ENCODE measurements at places on chromosomes 13 and 19.

DNA sequence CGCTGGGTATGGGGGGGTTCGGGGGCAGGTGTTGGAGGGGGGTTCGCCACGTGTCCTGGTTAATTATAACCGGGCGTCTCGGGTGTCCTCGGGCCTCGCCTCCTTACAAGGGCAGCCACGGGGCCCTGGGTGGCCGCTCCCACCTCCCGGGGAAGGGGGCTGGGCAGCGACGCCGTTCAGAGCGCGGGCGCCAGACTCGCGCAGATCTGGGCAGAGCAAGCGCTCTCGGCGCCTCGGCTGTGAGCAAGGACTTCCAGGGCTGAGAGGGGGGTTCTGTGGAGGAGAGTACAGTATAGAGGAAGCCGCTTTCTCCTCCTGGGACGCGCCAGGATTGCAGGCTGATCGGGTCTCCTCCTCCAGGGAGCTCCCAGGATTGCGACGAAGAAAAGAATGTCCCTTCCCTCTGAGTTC is 1.0 kb upstream of the CKM start:
- DNase-seq: no peak

GRCh38 chr13:73967397-73968165 is 166.6 kb downstream of the KLF12 start:
- no peak for DNase-seq

- no peak for DNase-seq
These were observed 2.5 kb downstream of the DEDD2 start for GRCh38 chr19:42214810-42215485.

DNA sequence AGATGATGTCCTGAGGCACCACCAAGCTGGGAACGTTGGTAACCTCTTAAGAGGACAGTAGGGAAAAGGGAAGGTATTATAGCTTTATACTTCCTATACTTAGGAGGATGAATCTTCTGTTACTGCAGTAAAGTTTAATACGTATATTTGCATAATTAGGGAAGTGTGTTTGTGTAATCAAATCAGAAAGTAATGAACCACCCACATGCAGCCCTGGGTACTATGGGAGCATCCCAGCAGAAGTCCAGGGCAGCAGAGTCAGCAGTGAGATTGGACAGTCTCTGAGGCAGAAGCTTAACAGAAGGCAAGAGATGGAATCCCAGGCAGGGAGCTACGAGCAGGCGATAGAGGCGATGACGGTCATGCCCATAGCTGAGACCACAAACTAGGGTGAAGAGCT is 12.5 kb downstream of the SAFB start:
- no peak for DNase-seq

GRCh38 chr19:47492137-47492533 is 8.1 kb upstream of the KPTN start:
- DNase-seq: no peak

DNA sequence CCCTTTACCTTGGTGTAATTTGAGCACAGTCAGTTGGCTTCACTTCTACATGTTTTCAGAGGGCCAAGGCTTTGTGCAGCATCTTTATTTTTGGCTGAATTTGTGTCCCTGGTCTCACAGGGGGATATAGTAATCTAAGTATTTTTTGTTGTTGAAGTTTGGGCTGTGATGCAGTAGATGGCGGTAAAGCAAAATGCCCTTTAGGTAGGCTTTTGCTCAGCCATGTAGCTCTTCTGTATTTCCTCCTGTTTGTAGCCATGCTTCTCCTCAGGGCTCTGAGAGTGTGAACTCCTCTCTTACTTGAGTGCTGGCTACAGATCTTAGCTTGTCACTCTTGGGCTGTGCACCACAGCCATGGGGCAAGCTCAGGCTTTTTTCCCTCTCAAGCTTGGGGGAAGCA is 328.6 kb downstream of the SLITRK5 start:
- no peak for DNase-seq

GRCh38 chr19:16572332-16573211 is at the start of gene SLC35E1:
Gene SLC35E1 (minus strand): TSS chr19:16572415. CDS start chr19:16572364, 51 bp downstream.
- peak; percentile 95 for DNase-seq

DNA sequence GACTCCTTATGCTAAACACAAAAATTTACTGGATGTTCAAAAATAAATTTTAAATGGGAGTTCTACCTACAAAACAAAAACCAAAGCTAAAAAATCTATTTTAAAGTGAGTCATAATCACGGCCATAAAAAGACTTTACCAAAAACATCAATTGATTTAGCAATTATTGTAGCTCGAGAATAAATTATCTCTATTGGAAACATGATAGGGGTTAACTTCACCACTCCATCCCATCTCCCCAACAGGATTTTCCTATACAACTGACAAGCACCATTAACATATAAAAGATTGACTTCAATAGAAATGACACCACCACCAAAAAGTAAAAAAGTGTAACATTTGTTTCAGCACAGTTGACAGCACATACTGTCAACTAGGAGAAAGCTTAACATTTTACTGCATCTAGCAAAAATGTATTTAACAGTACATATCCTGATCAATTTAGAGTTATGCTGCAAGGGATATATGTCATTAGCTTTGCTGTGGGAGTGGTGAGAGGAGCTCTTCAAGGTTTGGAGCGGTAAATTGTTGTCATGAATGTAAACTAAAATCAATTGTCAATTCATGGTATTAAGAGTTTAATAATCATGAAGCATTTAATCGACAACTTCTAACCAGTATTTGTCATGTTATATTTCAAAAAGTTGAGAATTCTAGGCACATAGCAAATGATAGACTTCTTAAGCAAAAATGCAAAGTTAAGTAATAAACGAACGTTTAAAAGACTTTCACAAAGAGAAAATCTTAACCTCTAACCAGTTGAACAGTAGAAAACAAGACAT is 3.8 kb downstream of the UBL3 start:
- no peak for DNase-seq

- no peak for DNase-seq
These were observed 2.0 kb upstream of the WDR88 start for GRCh38 chr19:33129901-33130300.

DNA sequence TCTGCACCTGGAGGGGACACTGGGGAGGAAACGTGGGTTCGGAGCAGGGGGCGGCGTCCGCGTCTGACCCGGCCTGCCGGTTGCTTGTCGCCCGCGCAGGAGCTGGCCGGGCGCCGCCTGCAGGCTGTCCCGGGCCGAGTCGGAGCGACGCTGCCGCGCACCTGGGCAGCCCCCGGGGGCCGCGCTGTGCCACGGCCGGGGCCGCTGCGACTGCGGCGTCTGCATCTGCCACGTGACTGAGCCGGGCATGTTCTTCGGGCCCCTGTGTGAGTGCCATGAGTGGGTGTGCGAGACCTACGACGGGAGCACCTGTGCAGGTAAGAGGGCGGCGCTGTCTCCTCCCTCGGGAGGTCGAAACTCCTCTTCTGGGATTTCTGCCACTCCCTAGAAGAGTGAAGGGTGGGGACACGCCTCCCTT is 1.3 kb downstream of the ITGBL1 start:
- DNase-seq: no peak

- DNase-seq: no peak
These were observed 9.9 kb upstream of the ACP7 start for GRCh38 chr19:39074205-39074692.

- no peak for DNase-seq
These were observed 5.7 kb upstream of the CA11 start for GRCh38 chr19:48651683-48652048.

DNA sequence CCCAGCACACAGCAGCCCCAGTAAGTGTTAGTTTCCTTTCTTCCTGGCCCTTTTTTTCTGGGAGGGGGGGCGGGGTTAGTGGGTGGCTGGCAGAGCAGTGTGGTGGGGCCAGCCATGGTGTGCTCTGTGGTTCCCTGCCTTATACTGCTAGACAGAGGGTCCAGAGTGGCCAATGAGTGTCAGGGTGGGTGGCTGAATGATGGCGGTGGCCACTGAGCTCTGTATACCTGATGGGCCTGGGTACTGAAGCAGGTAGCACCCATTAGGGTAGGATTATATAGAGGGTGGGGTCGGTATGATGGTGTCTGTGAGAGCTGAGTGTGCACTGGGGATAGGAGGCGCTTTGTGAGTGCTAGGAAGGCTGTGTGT is 13.8 kb downstream of the CIC start:
- DNase-seq: no peak

GRCh38 chr13:49759503-49759902 is 33.0 kb downstream of the KPNA3 start:
- peak; percentile 19 for DNase-seq

DNA sequence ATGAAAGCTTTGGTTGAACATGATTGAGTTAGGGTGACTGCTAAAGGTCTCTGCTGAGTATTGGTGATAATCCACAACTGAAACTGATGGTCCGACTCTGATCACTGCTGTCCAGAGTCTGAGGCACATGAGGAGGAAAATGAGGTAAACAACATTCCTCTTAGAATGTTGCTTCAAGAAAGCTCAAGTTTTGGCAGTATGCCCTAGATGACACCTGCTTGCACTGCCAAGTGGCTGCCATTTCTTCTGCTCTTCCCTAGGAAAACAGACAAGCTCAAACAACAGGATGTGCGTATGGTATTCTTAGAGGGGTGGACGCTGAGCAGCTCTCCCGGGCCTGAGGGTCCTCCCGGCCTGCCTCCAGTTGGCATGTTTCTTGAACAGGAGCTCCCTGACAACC is 15.2 kb upstream of the MTIF3 start:
- no peak for DNase-seq

DNA sequence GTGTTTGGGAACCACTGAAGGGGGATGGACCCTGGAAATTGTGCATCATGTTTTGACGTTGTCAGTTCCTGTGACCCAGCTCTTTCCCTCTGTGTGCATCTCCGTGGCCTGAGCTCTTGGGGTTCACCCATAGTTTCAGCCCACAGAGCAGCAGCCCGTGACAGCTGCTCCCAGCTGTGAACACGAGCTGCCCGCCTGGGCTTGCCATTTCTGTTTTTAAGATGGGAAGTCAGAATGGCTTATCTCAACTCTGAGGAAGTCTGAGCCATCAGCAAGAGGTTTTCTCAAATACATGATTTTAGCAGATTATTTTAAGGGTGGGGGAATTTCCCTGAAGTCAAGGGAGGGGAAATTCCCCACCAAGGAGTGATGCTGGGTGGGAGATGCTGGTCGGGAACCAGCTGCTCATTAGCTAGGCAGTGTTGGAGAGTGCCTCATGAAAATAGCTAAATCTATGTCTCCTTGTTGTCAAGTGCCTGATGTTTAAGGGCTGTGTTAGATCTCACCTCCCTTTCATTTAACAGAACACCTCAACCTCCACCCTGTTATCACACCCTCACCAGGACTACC is 34.8 kb upstream of the C1QTNF9 start:
- DNase-seq: peak; percentile 88

DNA sequence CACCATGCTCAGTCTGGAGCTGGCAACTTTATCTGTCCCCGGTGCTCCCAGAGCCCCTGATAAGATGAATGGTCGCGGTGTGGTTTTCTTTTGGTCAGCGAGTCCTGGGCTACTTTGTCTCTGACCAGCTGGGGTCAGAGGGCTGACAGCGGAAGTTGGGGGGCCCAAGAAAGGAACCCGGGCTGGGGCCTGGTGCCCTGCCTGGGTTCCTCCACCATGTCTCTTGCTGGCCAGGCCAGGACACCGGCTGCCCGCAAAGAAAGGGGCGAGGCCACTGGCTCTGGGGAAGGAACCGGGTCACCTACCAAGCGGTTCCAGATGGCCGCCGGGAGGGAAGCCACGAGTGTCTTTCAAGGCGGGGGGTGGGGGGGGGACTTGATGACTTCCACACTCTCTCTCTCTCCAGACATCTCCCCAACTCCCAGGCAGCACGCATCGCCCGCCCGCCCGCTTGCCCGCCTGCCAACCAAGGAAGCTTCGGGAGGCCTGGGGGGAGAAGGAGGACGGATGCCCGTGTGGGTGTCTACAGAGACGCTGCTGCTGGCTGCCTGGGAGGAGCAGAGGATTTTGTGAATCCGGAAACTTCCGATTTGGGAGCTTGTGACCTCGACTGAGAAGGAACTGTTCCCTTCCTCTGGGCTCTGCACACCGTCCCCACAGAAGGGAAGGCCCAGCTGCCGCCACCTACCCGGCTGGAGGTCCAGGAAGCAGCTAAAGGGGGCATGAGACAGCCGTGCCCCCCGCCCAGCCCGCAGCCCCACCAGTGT is 1.1 kb downstream of the PIP5K1C start:
- no peak for DNase-seq

- no peak for DNase-seq
These were observed 238.7 kb downstream of the EFNB2 start for GRCh38 chr13:106296723-106297122.

DNA sequence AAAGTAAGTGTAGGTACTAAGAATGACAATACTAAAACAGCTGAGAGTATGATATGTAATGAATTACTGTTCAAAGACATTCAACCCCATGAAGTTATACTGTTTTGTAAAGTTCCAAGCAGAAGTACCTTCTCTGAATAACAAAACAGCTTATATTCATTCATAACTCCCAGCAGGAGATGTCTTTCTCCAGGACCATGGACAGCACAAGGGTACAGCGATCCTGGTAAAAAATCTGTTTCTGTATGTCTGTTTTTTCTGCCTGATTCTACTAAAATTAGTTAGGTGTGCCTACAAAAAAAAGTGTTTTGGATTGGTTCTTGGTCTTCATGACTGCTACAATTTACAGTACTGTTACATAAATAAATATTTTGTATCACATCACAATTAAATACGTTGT is 172.5 kb upstream of the SLITRK5 start:
- no peak for DNase-seq

DNA sequence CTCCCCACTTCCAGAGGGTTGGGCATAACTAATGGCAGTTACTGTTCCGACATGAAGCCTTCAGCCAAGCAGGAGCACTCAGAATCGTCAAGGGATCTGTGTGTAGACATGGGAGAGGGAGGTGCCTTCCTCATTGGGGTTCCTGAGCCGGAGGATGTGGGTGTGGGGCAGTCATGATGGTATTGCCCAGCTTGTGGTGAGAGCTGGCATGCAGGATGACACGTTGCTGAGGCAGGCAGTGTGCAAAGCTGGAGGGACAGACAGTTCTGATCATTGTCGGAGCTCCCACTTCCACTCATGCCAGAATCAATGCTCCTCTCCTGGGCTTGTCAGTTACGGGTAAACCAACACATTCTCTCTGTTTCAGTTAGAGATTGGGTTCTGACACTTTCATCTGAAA is 83.9 kb upstream of the TSC22D1 start:
- DNase-seq: no peak

- no peak for DNase-seq
These were observed 76.0 kb downstream of the TEX29 start for GRCh38 chr13:111396457-111396856.

- DNase-seq: no peak
These were observed 51.5 kb downstream of the EPS15L1 start for GRCh38 chr19:16420336-16420676.
